Upper lobe of left lung (tissue), 6 donors: ENCODE measurements at places on chromosomes 7 and 10. TPM values are rescaled to one million over a fixed set of nuclear protein-coding genes. Genes with fewer than 3 reads are reported as not detected.
A peak's percentile ranks its signal among the peaks of the same experiment; 100 is the strongest.

DNA sequence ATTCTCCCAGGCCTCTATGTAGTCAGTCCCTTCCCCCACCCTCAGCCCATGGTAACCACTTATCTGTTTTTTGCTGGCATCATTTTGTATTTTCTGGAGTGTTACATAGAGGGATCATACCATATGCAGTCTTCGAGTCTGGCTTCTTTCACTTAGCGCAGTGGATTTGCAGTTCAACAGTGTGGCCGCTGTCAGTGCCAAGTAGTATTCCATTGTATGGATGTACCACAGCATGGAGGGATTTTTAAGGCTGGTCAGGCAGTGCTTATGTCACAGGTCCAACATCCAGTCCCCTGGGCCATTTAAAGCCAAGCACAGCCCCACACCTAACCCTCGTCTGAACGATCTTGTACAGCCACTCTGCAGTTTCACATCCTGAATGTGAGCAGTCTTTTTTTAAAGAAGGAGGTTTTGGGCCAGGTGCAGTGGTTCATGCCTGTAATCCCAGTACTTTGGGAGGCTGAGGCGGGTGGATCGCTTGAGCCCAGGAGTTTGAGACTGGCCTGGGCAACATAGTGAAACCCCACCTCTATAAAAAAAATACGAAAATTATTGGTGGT lies 121.8 kb downstream of the CUX1 start:
- H3K4me1 ChIP-seq: peaks cover 36% of the 10 kb centered on the region
- no peaks in the 10 kb centered on the region for H3K36me3 ChIP-seq
- DNase-seq: no peak
- no peak overlapping the region for H3K27ac ChIP-seq
- no peak overlapping the region for H3K4me3 ChIP-seq

GRCh38 chr10:118034791-118035261 lies 11.9 kb downstream of the RAB11FIP2 start:
- no peak for DNase-seq
- H3K36me3 ChIP-seq: peaks cover 29% of the 10 kb centered on the region
- H3K27me3 ChIP-seq: no peaks in the 10 kb centered on the region
- peak overlapping the region; percentile 49 for H3K27ac ChIP-seq
- H3K4me3 ChIP-seq: no peak overlapping the region
- peaks cover 21% of the 10 kb centered on the region for H3K4me1 ChIP-seq

GRCh38 chr7:103382032-103382402 lies 34.6 kb downstream of the PSMC2 start:
- no peak overlapping the region for H3K4me3 ChIP-seq
- H3K27ac ChIP-seq: no peak overlapping the region
- DNase-seq: no peak
- H3K36me3 ChIP-seq: no peaks in the 10 kb centered on the region
- H3K27me3 ChIP-seq: no peaks in the 10 kb centered on the region
- no peaks in the 10 kb centered on the region for H3K4me1 ChIP-seq

C10orf90 gene
- total RNA-seq: not detected

DNA sequence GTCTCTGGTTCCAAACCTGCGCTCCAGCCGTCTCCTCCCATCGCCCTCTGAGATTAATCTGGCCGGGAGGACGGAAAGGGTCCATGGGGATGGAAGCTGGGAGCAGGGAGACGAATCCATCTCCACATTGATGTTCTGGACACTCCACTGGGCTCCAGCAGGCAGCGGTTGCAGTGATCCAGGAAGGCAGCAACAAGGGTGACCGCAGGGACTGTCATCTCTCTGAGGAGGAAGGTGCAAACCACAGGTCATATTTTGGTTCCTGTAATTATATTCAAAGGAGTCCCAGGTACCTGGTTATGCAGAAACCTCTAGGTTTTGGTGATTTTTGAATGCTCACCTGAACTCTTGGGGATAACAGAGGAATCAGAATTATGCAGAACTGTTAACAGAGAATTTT lies 54.8 kb downstream of the EVX1 start:
- no peaks in the 10 kb centered on the region for H3K27me3 ChIP-seq
- no peak overlapping the region for H3K27ac ChIP-seq
- no peaks in the 10 kb centered on the region for H3K4me1 ChIP-seq
- no peaks in the 10 kb centered on the region for H3K36me3 ChIP-seq

DNA sequence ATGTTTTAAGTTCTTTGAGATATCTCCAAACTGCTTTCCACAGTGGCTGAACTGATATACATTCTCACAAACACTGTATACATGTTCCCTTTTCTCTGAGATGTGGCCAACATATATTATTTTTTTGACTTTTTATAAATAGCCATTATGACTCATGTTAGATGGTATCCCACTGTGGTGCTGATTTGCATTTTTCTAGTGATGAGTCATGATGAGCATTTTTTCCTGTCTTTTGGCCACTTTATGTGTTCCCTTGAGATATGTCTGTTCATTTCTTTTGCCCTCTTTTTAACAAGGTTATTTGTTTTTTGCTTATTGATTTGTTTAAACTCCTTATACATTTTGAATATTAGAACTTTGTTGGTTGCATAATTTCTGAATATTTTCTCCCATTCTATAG lies 1055.1 kb downstream of the NXPH1 start:
- no peaks in the 10 kb centered on the region for H3K27me3 ChIP-seq
- DNase-seq: no peak
- H3K36me3 ChIP-seq: no peaks in the 10 kb centered on the region

DNA sequence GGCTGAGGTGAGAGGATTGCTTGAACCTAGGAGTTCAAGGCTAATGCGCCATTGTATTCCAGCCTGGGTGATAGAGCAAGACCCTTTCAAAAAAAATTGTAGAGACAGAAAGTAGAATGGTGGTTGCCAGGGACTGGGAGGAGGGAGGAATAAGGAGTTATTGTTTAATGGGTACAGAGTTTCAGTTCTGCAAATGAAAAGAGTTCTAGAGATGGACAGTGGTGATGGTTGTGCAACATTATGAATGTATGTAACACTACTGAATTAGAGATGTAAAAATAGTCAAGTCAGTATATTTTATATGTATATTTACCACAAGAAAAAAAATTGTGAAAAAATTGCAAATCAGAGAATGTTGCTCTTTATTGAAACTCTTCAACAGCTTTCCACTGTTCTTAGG lies 266.5 kb upstream of the NPY start:
- no peaks in the 10 kb centered on the region for H3K27me3 ChIP-seq
- H3K27ac ChIP-seq: no peak overlapping the region
- no peaks in the 10 kb centered on the region for H3K4me1 ChIP-seq
- no peaks in the 10 kb centered on the region for H3K36me3 ChIP-seq

GRCh38 chr7:114085313-114085591 lies 166.4 kb upstream of the PPP1R3A start:
- H3K27ac ChIP-seq: peak overlapping the region; percentile 85
- H3K36me3 ChIP-seq: no peaks in the 10 kb centered on the region
- no peak for DNase-seq
- H3K4me3 ChIP-seq: peak overlapping the region; percentile 59

- no peaks in the 10 kb centered on the region for H3K4me1 ChIP-seq
- H3K4me3 ChIP-seq: no peak overlapping the region
- no peaks in the 10 kb centered on the region for H3K27me3 ChIP-seq
- no peak for DNase-seq
- peaks cover 63% of the 10 kb centered on the region for H3K36me3 ChIP-seq
Measured at GRCh38 chr7:155778349-155778748, 33.9 kb downstream of the SHH start.

ZNF438 gene
- total RNA-seq: 10.5 TPM

PTPN20 gene
- total RNA-seq: 1.8 TPM

- no peak overlapping the region for H3K4me3 ChIP-seq
- no peaks in the 10 kb centered on the region for H3K4me1 ChIP-seq
- H3K36me3 ChIP-seq: no peaks in the 10 kb centered on the region
Measured at GRCh38 chr10:8088504-8088903, 34.0 kb downstream of the GATA3 start.

- H3K4me3 ChIP-seq: no peak overlapping the region
- peaks cover 10% of the 10 kb centered on the region for H3K4me1 ChIP-seq
- H3K36me3 ChIP-seq: no peaks in the 10 kb centered on the region
- no peak for DNase-seq
- no peaks in the 10 kb centered on the region for H3K27me3 ChIP-seq
Measured at GRCh38 chr7:86942995-86943394, 116.5 kb downstream of the ELAPOR2 start.

- peaks cover 8% of the 10 kb centered on the region for H3K4me1 ChIP-seq
- peaks cover under 1% of the 10 kb centered on the region for H3K36me3 ChIP-seq
- peak overlapping the region; percentile 76 for H3K4me3 ChIP-seq
- H3K27ac ChIP-seq: no peak overlapping the region
- peak; percentile 84 for DNase-seq
Measured at GRCh38 chr10:73731588-73732375, 12.4 kb upstream of the SEC24C start.

DNA sequence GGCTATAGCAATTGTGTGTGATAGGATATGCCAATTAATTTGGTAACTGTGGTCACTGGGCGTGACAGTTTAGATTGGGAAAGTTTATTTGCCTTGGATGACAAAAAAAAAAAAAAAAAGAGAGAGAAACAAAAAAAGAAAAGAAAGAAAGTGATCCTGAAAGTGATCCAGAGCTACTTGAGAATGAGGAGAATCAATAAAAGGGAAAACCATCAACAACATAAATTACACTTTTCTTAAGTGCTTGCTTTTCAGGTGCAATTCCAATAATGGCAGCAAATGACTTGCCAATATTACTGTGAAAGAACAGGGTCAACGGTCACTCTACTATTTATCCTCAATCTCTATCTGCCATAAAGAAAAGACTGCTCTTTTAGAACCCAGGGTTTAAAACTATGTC lies 191.8 kb upstream of the SEMA3C start:
- H3K27ac ChIP-seq: no peak overlapping the region
- DNase-seq: no peak
- H3K36me3 ChIP-seq: no peaks in the 10 kb centered on the region
- no peaks in the 10 kb centered on the region for H3K27me3 ChIP-seq

DNA sequence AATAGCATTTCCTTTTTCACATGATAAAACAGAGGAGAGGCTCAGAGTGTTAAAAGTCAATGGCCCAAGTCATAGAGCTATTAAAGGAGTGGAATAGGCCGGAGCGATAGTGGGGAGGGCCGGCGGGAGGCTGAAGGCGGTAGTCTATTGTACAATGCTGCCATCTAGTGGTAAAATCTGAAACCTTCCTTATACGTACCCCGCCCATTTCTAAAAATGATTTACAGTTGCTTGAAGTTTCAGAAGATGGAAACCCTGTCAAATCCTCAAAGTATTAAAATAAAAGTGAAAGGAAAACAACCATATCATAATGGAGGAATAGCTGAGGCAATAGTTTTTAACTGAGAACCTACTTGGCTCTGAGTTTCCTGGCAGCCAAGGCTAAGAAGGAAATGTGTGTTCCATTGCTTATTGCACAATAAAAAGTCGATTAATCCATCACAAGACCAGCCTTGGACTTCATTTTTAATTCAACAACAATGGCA lies 209.1 kb downstream of the CCSER2 start:
- no peak overlapping the region for H3K4me3 ChIP-seq
- no peak overlapping the region for H3K27ac ChIP-seq
- no peaks in the 10 kb centered on the region for H3K36me3 ChIP-seq
- peaks cover 18% of the 10 kb centered on the region for H3K4me1 ChIP-seq
- H3K27me3 ChIP-seq: no peaks in the 10 kb centered on the region

GRCh38 chr7:69217516-69218350 lies 380.5 kb upstream of the AUTS2 start:
- H3K4me3 ChIP-seq: no peak overlapping the region
- H3K27ac ChIP-seq: no peak overlapping the region
- H3K36me3 ChIP-seq: no peaks in the 10 kb centered on the region
- H3K27me3 ChIP-seq: no peaks in the 10 kb centered on the region

AUTS2 gene
- total RNA-seq: 47.3 TPM

GRCh38 chr7:139875821-139876241 lies 46.8 kb downstream of the TBXAS1 start:
- H3K36me3 ChIP-seq: no peaks in the 10 kb centered on the region
- H3K4me1 ChIP-seq: peaks cover 28% of the 10 kb centered on the region
- no peaks in the 10 kb centered on the region for H3K27me3 ChIP-seq
- H3K27ac ChIP-seq: no peak overlapping the region

NEUROD6 gene
- total RNA-seq: not detected

DNA sequence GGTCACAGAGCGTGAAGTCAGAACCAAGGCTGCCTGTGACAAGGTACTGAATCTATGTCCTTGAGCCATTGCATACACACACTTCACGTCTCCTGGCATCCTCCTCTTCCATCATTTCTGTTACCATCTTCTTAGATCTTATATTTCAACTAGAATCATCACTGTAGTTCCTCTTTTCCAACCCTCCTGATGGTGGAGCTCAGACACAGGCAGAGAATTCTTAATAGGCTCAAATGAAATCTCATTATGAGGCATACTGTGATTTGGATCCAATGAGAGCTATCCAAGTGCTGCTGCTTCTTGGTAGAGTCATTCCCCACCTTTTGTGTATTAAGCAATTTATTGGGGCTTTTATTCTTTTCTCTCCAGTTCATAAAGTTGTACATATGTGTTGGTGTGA lies 113.2 kb downstream of the CALCR start:
- no peak overlapping the region for H3K4me3 ChIP-seq
- H3K36me3 ChIP-seq: no peaks in the 10 kb centered on the region
- H3K4me1 ChIP-seq: no peaks in the 10 kb centered on the region
- H3K27me3 ChIP-seq: no peaks in the 10 kb centered on the region

AKR1C4 gene
- not detected for total RNA-seq

GRCh38 chr7:125241548-125241947 lies 311.9 kb upstream of the POT1 start:
- no peaks in the 10 kb centered on the region for H3K4me1 ChIP-seq
- DNase-seq: no peak
- H3K36me3 ChIP-seq: no peaks in the 10 kb centered on the region
- no peaks in the 10 kb centered on the region for H3K27me3 ChIP-seq

NCF1 gene
- 59.3 TPM for total RNA-seq

DNA sequence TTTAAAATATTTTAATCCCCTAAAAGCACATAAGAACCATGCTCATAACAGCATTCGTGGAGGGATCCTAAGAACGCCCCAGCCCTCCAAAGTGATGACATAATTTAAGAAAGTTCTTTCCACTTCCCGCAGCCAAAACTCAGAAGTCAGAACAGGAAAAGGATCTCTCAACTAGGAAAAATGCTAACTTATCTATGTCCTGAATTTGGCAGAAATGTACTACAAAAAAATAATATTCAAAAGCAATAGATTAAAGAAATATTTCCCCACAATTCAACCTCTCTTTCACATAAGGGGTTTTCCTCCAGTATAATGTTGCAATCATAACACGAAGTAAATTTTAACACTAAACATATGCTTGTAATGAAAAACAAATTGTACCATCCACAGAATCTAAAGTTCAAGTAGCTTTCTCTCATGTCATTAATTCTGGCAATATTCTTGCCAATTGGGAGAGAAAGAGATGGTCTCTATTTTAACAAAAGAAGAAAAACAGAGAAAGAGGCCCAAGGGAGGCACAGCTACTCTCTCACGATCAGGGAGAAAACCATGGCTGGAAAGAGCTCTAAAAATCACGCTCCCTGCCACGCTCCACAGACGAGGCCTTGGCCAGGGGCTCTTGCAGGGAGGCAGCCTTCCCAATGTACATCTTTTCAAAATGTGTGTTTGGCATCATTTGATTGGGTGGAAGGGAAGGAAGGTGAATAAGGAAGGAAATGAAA lies 22.9 kb downstream of the ASB13 start:
- H3K36me3 ChIP-seq: peaks cover 37% of the 10 kb centered on the region
- H3K4me1 ChIP-seq: no peaks in the 10 kb centered on the region
- H3K27me3 ChIP-seq: no peaks in the 10 kb centered on the region
- H3K4me3 ChIP-seq: no peak overlapping the region
- no peak overlapping the region for H3K27ac ChIP-seq

- no peaks in the 10 kb centered on the region for H3K36me3 ChIP-seq
- H3K4me3 ChIP-seq: no peak overlapping the region
- H3K27ac ChIP-seq: no peak overlapping the region
Measured at GRCh38 chr7:142501434-142501833, 243.6 kb upstream of the PRSS58 start.

GRCh38 chr10:120643351-120643750 lies 186.3 kb downstream of the PLPP4 start:
- DNase-seq: no peak
- no peaks in the 10 kb centered on the region for H3K36me3 ChIP-seq
- H3K4me3 ChIP-seq: no peak overlapping the region
- no peaks in the 10 kb centered on the region for H3K4me1 ChIP-seq

TNS3 gene
- 159 TPM for total RNA-seq
